Stimulated activated CD8-positive, alpha-beta memory T cell treated with anti-CD3 and anti-CD28 coated beads, Interleukin-4, amount 100 ng/mL, for 1 hour (primary cell): ENCODE measurements at places on chromosomes 5 and 9.

DNA sequence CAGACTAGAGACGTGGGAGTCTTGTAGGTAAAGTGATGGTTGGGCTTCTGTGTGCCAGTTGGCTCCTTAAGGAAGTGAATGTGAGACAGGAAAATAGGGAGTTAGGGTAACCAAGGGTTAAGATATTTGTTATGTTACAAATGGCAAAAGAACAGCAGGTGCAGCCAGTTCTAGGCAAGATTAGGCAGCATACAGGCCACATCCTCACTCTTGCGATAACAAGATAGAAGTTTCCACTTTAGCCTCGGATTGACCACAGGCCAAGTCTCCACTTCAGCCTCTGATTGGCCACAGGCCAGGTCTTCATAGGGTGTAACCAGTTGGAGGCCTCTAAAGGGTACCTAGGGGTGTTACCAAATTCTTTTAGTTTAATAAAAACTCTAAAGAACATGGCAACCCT is 54.6 kb upstream of the ABCA1 start:
- no peak for DNase-seq

- DNase-seq = no peak
Observed at GRCh38 chr9:112663681-112664080, 54.2 kb downstream of the INIP start.

- no peak for DNase-seq
Observed at GRCh38 chr9:38345851-38346755, 46.4 kb upstream of the ALDH1B1 start.

DNA sequence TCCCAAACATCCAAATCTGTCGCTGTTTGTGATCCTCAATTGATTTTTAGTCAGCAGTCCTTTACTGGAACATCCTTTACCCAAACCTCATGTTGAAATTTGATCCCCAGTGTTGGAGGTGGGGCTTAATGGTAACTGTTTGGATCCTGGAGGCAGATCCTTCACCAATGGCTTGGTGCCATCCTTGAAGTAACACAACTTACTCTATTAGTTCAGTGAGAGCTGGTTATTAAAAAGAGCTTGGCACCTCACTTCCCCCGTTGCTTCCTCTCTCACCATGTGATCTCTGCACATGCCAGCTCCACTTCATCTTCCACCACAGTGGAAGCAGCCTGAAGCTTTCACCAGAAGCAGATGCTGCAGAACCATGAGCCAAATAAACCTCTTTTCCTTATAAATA is 40.3 kb downstream of the DNAJB5 start:
- DNase-seq = no peak

DNA sequence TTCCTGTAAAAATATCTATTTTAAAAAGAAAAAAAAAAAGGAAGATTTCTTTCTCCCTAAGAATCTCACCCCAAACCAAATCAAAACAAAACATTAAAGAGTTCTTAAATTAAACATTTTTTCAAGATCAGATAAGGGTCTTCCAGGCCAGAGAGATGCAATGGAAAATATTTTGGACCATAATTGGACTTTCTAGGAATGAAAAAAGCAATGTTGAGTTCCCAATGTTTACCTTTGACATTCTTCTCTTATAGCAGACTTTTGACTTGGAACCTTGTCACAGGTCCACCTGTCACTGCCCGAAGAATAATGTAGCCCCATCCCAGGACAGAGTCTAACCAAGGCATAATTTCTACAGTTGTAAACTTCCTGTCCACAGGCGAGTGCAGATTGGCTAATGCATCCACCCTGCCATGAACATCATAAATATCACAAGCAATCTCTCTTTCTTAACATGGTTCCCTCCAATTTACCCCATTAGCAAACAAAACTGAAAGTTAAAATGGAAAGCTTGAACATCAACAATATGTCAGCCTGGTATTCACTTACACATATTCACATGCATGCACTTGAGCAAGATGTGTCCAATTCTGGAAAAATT is 121.7 kb upstream of the ZNF366 start:
- DNase-seq = no peak

DNA sequence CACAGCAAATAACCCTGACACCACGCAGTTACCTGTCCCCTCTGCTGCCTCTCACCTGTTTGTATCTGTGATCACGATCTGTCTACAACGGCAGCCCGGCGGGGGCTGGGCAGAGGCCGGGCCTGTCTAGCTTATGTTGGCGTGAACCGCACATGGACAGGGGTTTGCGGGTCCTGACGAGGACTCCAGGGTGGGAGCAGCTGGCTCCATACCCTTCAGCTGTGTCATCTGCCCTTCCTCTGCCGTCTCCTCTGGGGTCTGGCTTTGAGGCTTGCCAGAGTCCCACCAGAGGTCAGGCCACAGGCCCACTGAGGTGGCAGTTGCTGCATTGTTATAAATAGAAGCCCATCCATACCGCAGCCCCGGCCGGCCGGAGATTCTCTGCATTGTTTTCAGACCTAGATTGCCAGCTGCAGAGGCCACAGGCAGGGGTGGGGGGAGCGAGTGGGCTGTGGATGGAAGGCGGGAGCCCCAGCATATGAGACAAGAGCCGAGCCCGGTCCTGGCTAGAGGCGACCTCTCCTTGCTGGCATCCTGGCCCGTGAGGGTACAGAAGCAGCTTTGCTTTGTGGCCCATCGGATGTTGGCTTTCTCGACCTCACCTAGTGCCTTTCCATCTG is 37.8 kb downstream of the FAM78A start:
- no peak for DNase-seq

DNA sequence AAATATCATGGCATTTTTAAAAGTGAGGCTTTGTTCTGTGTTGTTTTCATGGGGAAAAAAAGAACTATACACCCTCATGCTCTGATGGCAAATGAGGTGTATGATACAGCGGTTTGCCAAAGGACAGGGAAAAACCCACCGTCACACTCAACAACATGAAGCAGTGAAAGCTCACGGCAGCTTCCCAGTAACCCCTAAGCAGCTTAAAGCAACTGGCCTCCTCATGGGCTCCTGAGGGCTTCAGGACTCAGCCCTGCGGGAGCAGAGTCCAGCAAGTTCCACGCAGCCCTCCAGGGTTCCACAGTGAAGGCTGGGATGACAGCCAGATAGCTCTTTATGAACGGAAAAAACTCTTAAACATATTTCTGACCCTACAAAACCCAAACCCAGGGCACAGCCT is 12.9 kb downstream of the BARHL1 start:
- DNase-seq = no peak

GRCh38 chr5:137372773-137373160 is 126.4 kb downstream of the SPOCK1 start:
- no peak for DNase-seq

DNA sequence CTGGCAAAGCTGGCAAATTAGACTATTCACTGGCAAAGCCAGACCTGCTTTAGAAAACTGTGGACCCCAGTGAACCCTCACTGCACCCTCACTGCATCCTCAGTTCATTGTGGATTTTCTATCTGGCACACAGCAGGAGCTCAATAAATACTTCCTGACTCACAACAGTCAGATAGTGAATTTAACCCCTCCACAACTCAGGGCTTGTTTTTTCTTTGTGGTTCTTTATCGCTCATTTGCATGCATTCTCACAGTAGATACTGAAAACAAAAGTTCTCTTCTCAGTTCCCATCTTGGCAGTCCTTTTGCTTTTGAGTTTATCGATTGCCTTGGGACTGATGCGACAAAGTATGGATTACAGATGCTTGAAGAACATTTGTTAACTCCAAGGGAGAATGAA is 99.8 kb downstream of the ACTL7B start:
- DNase-seq = no peak

GRCh38 chr5:909086-909485 is 16.4 kb downstream of the TRIP13 start:
- DNase-seq = no peak

DNA sequence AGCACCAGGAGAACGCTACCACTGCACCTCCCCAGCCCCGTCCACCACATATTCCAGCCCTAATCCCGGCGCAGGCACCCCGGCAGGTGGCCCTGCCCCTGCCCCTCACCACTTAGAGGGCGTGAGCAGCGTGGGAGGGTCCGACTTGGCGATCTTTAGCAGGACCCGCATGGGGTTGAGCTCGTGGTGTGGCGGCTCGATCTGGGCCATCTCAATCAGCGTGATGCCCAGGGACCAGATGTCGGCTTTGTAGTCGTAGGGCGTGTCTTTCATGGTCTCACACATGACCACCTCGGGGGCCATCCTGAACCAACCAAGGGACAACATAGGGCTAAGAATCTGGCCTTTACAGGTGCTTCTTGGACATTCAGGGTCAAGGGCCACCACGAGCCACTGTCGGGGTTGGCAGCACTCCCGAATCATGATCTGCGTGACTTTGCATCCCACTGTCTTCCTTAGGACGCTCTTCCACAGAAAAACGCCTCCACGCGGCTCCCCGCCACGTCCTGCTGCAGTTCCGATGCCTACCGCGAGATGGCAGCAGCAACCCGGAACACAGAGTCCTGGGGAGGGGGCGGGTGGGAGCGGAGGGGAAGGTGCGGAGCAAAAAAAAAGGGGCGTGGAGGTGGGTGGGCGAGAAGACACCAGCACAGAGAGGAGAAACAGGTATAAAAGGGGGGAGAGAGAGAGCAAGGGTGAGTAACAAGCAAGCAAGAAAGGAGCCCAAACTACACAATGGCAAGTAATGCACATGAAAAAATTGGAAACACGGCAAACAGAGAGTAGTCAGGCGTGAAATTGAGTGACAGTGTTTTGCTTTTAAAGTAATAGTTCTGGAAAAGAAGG is 81.3 kb downstream of the STK10 start:
- peak; percentile 39 for DNase-seq
